Activated CD4-positive, alpha-beta memory T cell treated with anti-CD3 and anti-CD28 coated beads for 36 hours (primary cell): ENCODE measurements at places on chromosomes 5 and 9. TPM values are rescaled to one million over a fixed set of nuclear protein-coding genes. Genes with fewer than 3 reads are reported as not detected.
A peak's percentile ranks its signal among the peaks of the same experiment; 100 is the strongest.

DNA sequence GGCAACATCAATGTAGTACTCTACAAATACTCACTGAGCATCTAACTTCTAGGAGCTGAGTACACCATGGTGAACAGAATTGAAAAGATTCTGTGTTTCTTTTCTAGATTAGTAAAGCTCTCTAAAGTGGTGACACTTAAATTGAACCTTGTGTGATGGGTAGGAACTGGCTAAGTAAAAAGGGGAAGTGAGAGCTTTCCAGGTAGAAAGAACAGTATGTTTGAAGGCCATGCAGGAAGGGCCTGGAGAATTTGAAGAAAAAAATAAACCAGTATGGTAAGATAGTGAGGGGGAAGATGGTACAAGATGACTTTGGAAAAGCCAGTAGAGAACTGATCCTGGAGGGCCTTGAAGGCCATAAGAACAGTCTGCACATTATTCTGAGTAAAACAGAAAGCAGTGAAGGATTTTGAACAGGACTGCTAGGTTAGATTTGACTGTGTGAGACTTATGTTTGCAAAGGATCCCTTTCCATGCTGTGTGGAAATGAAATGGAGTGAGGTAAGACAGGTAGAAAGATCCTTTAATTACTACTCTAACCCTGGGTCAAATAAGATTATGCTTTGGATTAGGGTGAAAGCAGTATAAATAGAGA, 46.7 kb upstream of the UBQLN1 start:
- DNase-seq, result no peak

DNA sequence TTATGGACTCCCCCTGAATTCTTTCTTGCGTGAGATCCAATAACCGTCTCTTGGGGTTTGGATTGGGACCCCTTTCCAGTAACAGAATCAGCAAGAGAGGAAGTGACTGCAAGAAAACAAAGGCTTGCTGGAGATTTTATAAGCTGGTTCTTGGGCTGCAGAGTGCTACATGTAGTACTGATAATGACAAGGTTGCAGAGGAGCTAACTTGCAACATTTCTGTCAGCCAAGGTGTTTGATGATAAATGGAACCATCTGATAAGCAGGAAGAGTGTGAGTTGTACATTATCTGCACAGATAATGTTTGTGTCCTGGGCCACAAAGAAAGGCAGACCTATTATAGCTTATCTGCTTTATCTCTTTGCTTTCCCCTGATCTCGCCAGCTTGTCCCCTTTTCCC, 37.1 kb downstream of the DNAJB5 start:
- no peak for DNase-seq

Gene ZNF474
- total RNA-seq, result not detected

DNA sequence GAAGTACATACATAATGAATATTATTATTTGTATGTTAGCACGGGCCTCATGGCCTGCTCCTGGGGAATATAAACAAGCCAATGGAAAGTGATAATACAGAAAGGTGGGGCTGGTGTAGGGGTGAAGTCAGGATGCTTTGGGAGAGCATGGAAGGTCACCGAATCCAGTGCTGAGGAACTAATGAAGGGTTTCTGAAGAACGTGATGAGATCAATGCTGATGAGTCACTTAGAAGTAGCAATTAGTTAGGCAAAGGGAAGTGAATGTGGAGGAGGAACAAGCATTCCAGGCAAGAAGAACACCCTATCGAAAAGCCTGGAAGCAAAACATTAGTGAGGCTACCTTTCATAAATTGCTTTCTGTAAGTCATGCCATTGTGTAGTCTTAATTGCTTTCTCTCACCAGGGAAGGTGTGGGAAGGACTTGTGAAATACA, 2.1 kb downstream of the ANXA1 start:
- no peak for DNase-seq

Gene PROP1
- not detected for total RNA-seq

DNA sequence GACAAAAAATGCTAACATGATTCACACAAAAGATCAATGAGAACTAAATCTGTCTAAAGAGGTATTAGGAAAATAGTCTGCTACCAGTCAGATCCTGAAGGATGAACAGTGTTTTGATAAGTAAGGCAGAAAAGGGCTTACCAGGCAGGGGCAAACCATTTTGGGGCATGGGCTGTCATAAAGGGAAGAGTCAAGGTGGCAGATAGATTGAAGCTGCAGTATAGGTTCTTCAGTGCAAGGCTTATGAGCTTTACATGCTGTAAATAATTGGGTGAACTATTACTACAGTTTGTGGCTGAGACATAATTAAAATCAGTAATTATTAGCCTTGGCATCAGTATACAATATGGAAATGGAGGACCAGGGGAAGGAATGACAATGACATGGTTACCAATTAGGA, 21.8 kb downstream of the CSNK1A1 start:
- no peak for DNase-seq

DNA sequence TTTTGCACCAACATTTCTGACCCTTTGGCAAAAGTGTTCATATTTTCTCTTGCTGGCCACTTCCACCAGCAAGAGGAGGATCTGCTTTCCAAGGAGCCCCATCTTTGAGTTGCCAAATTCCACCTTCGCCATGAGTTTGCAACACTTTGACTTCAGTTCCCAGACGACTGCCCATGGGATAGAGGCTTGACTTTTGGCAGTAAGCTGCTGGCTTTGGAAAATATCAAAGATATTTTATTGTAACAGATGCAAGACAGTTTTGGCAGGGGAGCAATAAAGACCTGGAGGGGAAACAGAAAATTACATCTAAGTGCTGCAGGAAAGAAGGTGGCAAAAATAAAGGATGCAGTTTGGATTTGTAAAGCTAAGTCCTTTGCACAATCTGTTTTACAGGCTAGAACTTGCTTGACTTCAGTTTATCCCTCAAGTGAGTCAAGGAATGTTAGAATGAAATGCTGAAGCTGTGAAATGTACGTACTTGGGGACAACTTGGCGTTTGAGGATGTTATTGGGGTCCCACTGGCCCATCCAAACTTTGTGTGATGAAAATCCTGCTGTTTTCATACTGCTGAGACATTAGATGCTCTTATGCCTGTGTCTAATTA, 232.9 kb downstream of the GOLPH3 start:
- DNase-seq, result no peak

Gene TMEM171
- not detected for total RNA-seq

DNA sequence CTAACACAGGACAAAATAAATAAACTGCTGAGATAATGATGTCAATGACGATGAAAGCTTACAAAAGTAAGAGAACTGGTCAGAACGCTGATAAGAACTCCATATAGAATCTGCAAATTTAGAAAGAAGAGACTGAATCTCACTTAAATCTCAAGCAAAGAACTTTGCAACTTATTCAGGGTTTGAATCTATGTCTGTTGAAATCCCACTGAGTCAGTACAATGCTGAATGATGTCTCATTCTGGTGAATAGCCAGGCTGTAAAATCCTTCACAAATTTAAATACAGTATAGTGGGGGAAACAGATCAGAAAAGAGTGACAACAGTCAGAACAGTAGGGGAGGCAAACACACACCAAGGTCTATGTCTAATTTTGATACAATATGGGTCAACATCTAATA, 38.9 kb upstream of the NR3C1 start:
- no peak for DNase-seq

GRCh38 chr9:21080793-21081192, 3.1 kb upstream of the IFNB1 start:
- no peak for DNase-seq

GRCh38 chr5:60148366-60148765, 254.8 kb upstream of the PDE4D start:
- DNase-seq, result no peak

GRCh38 chr5:1127959-1128785, 16.3 kb upstream of the SLC12A7 start:
- no peak for DNase-seq

- DNase-seq, result no peak
Observed at GRCh38 chr9:78146241-78146640, 89.6 kb upstream of the CEP78 start.

Gene ANKRD34B
- not detected for total RNA-seq

DNA sequence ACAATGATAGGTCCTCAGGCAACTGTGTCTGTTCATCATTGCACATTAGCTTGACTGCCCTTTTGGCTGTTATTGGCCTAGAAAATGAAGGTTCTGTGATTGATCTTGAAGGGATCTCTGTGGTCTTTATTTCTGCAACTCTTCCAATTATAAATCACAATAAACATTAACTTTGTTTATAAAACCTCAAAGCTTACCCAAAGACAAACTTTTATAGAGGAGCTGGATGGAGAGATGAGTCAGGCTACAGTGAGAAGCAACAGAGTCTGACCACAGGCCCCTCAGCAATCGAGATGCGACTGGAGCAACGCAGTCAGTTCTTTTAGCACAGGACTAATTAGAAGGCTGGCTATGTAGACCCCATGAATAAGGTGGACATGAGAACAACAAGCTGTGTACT, 5.3 kb downstream of the MACROH2A1 start:
- DNase-seq, result no peak

DNA sequence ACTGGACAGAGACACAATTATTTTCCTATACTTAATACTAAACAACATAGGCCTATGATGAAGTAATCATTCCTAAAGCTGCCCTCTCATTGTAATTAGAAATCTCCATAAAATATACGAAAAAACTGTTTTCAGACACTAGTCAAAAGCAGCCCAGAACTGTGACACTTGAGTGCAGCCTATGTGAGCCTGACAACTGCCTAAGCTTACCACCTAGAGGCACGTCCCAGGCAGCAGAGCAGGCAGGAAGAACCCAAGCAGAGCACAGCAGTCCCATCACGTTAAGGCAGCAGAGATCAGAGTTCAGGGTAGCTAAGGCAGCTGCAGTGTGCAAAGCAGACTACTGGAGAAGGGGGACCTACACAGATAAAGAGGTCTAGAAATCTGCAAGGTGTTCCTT, 46.4 kb downstream of the GOLPH3 start:
- no peak for DNase-seq

DNA sequence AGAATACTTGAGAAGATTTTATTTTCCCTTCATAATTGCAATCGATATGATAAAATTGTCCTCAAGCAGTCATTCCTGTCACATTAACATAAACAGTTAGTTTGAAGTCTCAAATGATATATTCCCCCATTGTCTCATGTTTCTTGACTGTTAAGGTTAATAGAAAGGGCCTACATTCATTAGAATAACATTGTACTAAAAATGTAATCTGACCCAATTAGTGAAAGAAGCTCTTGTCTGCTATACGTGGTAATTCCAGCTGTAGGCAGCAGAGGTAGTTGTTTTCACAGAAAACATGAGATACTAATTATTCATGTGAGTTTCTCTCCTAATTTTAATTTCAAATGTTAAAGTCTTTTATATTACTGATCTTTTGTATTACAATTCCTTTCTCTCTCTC, 25.9 kb upstream of the AP3B1 start:
- no peak for DNase-seq

Gene CTNND2
- total RNA-seq, result not detected

Gene DMRT3
- total RNA-seq, result not detected

Gene GMCL2
- not detected for total RNA-seq

GRCh38 chr5:126339215-126339805, 83.9 kb upstream of the GRAMD2B start:
- peak; percentile 29 for DNase-seq

GRCh38 chr5:146229222-146229621, 25.8 kb downstream of the RBM27 start:
- no peak for DNase-seq

Gene OR1J2
- not detected for total RNA-seq

DNA sequence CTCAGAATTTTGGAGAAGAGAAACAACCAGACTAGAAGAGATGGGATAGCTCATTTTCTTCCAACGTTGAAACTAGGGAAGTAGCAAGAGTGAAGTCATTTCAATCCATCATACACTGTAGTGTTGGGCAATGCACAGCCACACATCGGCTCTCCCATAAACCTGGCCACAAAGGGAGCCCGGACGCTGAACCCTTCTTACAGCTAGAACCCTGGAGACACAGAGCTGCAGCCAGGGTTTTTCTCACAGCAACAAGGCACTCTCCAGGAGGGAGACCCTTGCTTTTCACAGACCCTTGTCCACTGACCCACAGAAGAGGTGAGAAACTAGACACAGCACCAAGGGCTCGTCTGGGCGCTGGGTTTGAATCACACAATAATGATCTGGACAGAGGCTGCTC, 101.4 kb upstream of the FSTL4 start:
- DNase-seq, result no peak
